ENCODE measurements at places on chromosomes 5 and 9.

- DNase-seq: no peak
Measured at GRCh38 chr5:135237748-135238103, 161.3 kb downstream of the MACROH2A1 start.

DNA sequence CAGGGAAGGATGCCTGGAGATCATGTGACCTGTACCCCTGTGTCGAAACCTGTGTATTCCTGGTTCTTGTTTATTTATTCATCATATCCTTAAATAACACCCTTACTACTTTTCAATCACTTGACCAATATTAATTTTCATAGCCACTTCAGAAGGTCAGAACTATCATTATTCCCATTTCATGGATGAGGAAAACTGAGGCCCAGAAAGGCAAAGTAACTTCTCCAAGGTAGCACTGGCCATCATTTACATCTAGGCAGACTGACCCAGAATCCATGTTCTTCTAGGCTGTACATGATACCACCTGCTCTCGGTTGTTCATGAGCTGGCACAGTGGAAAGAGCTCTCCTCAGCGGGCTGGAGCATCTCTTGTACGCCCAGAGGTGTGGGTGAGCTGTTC is 49.4 kb downstream of the KCNIP1 start:
- no peak for DNase-seq

DNA sequence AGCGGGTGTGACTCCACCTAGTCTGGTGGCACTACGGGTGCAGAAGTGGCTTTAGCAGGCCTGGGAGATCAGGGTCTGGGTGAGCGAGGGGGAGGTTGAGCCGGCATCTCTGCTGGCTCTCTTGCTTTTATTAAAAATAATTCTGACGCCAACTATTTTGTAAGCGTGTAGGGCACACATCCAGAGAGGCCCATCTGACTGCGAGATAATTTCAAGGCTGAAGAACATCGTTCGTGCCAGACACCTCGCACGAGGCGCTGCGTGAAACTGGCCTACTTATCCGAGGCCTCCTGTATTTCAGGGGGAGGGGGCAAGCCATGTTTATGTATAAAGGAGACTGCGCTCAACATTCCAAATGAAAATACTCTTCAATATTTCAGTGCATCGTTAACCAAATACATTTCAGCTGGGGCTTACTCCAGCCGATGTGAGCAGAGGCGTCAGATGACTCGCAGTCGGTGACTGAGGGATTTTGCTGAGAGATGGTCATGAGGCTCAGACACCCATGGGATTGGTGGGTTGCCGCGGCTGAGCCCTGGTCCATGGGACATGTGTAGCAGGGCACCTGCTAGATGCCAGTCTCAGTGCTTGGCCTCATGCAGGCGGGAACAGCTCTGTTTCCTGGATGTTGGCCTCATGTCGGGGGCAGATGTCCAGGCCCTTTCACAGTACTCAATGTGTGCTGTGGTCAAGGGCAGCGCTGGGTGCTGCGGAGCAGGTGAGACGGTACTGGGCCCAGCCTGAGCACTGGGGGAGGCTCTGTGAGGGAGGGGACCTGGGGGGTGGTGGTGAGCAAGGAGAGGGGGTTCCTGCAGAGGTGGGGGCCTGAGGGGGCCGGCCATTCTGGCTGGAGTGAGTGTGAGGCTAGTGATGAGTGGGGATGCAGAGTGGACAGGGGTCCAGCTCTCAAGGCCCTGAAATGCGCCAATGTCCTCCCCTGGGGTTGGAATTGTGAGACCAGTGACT is 201.5 kb downstream of the DAB2IP start:
- DNase-seq: no peak

GRCh38 chr9:90861826-90862740 is 60.5 kb downstream of the SYK start:
- DNase-seq: no peak

GRCh38 chr9:18720691-18721090 is 246.7 kb downstream of the ADAMTSL1 start:
- DNase-seq: no peak

DNA sequence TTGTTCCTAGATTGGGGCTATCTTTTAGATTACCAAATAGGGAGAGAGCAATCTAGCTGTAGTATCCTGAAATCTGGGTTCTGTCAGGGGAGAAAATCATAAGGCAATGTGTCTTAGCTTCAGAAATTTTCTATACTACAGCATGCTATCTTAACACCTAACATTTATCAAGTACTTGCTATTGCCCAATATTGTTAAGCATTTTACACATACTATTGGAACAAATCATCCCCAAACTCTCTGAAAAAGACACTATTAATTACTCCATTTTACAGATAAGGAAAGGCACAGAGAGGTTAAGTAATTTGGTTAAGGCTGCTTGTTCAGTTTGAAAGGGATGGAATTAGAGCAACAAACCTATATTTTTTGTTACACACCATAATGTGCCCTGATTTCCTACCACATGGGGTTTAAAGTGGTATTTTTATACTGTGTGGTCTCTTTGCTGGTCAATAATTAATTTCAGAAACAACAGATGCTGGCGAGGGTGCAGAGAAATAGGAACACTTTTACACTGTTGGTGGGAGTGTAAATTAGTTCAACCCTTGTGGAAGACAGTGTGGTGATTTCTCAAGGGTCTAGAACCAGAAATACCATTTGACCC is 57.2 kb upstream of the RIC1 start:
- DNase-seq: no peak

DNA sequence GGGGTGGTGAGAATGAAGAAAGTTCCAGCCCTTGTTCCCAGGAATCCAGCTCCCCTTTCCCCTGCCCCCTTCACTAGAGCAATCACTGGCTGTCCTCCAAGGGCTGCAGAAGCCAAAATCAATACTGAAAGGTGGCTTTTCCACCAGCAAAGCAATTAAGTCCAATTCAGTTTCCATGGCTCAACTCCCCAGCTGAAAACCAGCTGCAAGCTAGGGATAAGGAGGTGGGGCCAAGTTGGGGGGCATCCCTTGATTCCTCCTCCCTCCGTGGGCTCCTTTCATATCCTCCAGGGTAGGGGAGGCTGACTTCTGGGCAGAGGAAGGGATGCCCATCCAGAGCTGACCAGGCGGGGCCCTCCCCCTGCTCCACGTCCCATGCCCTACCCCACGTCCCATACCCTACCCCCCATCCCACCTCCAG is 22.7 kb downstream of the CAMK2A start:
- no peak for DNase-seq

DNA sequence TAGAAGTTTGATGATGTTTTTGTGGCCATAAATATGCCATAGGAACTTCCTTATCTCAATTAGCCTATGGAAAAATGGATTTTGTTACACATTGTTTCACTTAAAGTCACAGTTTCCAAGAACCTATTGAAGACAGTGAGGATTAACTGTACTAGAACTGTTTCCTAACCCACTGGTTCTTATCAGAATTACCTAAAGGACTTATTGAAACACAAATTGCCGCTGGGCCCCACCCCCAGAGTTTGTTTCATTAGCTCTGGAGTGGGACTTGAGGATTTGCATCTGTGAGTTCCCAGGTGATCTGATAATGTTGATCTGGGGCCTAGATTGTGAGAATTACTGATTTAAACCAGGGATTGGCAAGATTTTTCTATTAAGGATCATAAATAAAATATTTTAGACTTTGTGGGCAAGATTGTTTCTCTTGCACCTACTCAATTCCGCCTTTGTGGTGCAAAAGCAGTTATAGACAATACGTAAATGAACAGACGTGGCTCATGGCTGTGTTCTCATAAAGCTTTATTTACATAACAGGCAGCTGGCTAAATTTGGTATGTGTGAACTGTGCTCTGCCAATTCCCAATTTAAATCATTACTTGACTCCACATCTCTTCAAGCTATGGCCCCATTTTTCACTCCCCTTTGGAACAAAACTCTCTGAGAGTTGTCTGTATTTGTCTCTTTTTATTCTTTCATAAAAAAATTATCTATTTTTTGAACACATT is 9.3 kb downstream of the JAK2 start:
- no peak for DNase-seq

GRCh38 chr9:110049699-110050450 is 158.1 kb downstream of the C9orf152 start:
- DNase-seq: peak; percentile 14

- no peak for DNase-seq
Measured at GRCh38 chr9:105431424-105432246, 16.2 kb upstream of the FSD1L start.

GRCh38 chr9:19385786-19386501 is 5.9 kb upstream of the RPS6 start:
- DNase-seq: no peak

GRCh38 chr5:141701360-141702119 is 19.5 kb upstream of the ARAP3 start:
- no peak for DNase-seq

DNA sequence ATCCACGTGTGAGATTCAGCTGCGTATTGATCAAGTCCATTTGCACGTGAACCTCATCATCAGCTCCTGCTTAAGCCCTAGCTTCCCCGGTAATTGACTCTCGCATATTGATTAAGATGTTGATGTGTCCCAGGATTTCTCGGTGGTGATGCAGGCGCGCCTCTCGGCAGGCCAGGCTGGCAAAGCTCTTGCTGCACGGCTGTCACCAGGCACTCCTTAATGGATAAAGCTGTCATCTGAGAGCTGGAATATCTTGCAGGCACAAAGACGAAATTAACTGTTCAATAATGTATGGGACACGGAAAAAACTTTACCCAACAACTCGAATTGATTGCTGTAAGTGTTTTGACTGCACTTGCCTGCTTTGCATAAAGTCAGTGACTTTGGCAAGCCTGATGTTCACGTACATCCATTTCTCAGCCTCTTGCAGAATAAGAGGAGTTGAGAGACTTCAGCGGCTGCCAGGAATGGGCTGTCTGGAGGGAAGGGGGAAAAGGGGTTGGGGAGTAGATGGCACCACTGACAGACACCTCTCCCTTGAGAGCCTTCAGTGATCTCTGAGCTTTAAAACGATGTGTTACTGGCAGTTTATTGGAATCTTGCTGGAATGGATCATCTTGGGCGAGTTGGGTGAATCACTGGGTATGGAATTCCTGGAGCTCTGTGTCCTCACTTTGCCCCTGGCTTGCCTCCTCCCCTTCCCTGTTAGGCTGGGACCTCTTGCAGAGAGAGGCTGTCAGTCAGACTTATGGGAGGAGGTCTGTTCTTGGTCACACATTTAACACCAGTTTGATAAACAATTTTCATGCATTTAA is 650.3 kb downstream of the CCDC171 start:
- no peak for DNase-seq

DNA sequence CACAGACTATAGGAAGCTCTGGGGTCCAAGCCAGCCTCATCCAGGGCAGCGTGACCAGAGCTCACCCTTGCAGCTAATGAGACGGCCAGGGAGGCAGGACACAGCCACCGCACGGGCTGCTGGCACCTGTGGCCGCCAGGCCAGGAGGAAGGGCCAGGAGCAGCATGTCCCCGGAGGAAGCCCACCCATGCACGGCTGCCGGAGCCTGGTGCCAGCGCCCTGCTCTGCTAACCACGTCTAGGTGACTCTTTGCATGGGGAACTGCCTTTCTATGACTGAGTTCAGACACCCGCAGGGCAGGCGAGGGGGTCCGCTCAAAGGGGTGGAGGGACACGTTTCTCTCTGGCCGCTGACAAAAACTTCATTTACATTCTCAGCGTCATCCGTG is 68.5 kb upstream of the SARDH start:
- DNase-seq: no peak

DNA sequence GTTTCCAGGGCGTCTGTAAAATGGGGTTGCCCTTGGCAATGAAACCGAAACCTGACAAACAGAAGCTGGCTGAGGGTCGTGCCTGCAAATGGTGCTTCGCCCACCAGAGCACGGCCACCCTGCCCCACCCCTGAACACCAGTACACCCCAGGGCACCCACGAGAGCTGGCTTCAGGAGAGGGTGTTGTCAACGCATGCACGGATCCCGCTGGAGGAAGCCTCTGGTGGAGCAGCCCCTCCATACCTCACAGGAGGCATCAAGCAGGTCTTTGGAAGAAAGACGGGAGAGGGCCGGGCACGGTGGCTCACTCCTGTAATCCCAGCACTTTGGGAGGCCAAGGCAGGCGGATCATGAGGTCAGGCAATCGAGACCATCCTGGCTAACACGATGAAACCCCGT is 8.6 kb downstream of the SLC6A3 start:
- DNase-seq: no peak

- no peak for DNase-seq
Measured at GRCh38 chr5:56161927-56162326, 71.2 kb downstream of the ANKRD55 start.

GRCh38 chr9:135777623-135778177 is 75.7 kb downstream of the KCNT1 start:
- DNase-seq: no peak

DNA sequence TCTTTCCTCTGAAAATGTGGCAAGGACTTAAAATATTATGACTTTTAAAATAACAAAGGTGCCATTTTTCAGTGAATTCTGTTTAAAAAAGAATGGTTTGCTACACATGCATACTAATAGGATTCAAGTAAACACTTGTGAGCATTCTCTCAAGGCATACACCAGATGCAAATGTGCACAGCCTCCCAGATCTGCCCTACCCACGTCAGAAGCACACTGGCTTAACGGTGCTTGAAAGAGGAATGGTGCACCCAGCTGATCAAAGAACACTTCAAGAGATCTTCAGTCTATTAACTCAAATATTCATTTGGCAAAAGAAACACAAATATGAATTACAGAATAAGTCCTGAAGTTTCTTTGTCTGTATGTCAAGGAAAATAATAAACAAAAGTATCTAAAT is 15.8 kb downstream of the GABRB2 start:
- no peak for DNase-seq

- no peak for DNase-seq
Measured at GRCh38 chr5:176793736-176794135, 16.6 kb upstream of the UNC5A start.

- no peak for DNase-seq
Measured at GRCh38 chr9:87422999-87423398, 74.7 kb upstream of the DAPK1 start.

GRCh38 chr9:135785013-135785575 is 83.1 kb downstream of the KCNT1 start:
- no peak for DNase-seq

DNA sequence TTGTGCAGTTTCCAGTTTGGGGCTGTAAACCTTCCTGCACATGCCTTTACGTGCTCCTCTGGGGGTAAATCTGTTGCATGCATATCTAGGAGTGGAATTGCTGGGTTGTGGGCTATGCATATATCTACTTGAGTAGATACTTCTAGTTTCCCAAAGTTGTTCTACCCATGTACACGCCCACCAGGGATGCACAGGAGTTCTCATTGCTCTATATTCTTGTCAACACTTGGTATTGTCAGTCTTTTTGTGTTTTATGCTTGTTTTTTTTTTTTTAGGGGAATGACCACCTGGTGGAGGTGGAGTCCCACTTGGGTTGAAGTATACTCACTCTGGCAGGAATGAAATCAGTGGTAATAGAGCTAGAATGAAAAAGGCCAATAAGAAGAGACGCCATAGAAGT is 23.0 kb downstream of the FOXE1 start:
- DNase-seq: no peak

- DNase-seq: no peak
Measured at GRCh38 chr5:129909225-129909624, 5.0 kb downstream of the CHSY3 start.

DNA sequence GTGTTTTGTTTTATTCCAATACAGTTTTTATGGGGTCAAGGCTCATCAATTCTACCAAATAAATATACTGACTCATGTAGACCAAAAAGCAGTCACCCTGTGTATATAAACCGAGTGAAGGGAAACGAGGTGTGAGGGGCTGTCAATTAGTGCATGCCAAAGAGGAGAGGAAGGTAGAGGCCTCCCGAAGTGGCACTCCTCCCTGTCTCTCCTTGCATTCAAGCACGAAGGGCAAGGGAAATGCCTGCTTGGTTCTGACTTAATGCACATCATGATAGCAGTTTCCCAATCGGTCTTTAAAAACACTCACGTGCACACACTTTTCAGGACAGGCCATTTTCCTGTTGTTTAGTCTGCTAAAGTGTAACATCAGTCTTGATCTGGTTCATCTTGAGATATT is 125.6 kb upstream of the SLCO6A1 start:
- DNase-seq: no peak

GRCh38 chr5:180784497-180785097 is 18.0 kb downstream of the MGAT1 start:
- DNase-seq: peak; percentile 65
